Central memory CD8-positive, alpha-beta T cell (primary cell): ENCODE measurements at places on chromosomes 16 and 17.

- DNase-seq, result no peak
These were observed 58.3 kb downstream of the RBFOX1 start for GRCh38 chr16:7390974-7391373.

GRCh38 chr17:29622337-29623282, at the start of gene CORO6:
Gene CORO6, minus strand, starts transcription at chr17:29622912. Its CDS starts 1,491 bp downstream, at chr17:29621421.
- DNase-seq, result peak; percentile 19

DNA sequence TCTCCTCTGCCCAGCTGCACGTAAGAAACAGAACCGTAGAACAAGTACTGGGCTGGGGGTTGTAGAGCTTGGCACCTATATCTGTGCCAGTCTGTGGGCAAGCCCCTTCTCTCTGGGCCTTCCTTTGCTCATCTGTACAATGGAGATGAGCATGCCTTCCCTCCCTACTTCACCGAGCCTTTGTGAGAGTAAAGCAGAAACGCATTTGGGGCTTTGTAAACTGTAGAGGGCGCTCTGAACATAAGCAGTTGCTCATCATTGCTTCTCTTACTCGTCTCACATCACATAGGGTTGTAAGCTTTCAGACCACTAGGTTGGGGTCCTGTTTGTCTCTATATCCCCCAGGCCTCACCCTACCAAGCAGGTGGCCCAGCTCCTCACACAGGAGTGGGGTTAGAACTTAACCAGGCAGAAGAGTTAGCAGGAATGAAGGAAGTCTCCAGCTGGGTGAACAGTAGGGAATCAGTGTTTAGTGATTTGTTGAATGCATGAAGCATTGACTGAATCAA, 15.1 kb downstream of the SAMD14 start:
- DNase-seq, result no peak

DNA sequence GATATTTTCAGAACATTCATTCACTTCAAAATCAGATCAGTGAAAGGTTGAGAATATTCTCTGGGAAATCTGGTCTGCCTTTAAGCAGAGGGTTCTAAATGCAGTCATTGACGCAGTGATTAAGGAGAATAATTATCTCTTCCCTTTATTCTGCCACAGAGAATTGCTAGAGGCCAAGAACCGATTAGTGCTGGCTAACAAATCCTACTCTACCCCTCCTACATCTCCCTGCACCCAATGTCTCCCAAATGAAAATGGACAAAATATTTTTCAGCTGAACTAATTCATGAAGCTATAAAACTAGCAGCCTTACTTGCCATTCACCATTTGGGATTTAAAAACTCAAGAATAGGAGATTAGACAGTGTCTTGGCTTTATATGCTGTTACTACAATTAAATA, 185.5 kb upstream of the SOX9 start:
- no peak for DNase-seq

DNA sequence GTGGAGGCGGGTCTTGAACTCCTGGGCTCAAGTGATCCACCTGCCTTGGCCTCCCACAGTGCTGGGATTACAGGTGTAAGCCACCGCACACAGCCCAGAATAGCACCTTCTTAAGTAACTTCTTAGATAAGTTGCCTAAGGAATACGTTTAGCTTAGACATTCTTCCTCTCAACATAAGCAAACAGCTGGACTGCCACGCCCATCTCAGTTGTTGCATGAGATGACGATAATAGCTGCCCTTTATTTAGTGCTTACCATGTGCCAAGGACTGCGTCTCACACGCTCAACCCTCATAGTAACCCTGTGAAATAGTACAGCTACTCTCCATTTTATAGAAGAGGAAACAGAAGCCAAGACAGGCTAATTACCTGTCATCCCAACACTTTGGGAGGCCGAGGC, 11.8 kb downstream of the HASPIN start:
- no peak for DNase-seq

DNA sequence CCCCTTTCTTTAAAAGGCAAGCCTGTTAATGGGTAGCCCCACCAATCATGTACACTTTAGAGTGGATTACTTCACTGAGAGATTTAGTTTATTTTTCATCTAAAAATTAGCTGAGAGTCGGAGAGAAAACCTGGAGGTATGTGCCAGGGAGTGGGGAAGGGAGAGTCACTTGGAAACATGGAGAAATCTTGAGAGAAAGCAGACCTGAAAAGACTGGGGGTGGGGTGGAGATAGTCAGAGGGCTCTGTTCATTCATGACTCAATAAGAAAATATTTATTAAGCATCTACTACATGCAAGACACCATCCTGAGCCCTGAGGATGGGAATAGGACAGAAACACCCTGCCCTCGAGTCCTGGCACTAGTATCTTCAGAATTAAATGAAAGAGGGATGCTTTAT, 27.4 kb upstream of the RCVRN start:
- no peak for DNase-seq
